ENCODE measurements at places on chromosomes 2 and 18.

DNA sequence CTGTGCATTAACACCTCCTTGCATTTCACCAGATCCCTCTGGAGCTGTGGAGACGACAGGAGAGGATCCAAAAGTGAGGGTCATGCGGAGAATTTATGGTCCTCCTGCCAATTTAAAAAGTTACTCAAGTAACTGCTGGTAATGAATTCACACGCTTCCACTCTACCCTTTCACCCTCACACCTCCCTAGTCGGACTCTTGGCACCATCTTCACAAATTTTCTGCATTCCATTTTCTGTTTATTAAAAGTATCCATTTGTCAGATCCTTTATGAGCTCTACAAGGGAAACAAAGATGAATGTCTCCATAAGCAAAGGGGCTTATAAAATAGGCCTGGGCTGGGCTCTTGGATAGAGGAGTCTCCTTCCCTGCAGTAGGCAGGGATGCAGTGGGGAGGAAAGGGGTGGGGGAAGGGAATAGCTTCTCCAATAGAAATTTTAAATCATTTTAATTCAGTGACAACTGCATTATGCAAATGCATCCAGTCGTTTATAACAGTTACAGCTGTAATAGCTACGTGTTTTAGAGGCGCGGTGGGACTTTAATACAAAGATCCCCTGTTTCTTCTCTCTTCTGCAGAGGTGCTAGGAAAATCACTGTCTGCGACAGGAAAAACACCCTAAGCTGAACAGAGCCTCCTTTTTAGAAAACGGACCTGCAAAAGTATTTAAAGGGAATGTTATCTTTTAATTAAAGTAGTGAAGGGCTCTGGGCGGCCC lies 132.2 kb downstream of the EPHA4 start:
- peak; percentile 45 for DNase-seq

DNA sequence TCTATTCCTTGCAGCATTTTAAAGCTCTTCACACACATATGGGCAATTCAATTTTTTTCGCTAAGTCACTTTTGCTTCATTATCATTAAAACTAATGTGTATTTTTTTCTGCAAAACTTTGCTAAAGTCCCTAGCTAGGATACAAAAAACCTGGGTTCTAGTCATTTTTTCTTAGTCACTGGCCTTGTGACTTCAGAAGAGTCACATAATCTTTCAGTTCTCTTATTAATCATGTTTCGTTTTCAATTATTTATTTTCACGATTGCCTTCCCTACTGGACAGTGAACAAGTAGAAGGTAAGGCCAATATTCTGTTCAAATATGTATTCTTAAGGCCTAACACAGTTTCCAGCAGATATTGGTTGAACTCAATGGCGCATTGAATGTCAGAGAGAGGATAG lies 60.9 kb upstream of the CYRIA start:
- no peak for DNase-seq

DNA sequence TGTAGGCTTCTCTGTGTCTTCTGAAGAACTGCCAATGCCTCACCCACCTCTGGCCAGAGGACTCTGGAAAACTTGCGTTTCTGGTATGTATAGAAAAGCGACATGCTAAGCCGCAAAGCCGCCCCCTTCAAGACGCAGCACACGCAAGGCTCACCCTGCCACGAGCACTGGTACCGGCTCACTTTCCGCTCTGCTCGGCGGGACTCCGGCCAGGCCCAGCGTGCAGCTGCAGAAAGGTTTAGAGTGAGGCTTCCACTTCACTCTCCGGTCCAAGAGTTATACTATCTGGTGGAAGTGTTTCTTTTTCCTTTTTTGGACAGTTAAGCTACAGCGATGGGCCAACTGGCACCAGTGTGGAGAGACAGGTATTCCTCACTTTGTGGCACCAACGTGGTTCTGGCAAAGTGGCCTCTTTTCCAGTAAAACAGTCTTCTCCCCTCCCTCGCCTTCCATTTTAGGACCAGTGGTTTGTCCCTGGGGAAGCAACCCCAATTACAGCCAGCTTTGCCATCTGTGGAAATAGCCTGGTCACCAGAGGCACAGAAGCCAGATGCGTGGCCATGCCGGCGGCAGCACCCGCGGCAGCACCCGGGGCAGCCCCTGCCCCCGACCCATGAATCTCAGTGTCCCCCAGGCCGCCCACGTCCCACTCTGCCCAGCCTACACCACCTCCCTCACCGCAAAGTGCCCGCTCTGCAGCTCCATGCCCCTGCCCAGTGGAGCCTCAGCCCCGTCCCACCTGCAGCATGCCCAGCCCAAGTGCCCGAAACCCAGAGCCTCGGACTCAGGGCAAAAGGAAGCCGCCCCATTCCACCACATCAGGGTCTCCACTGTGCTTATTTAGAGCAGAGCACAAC lies 91.6 kb upstream of the CTDP1 start:
- no peak for DNase-seq

DNA sequence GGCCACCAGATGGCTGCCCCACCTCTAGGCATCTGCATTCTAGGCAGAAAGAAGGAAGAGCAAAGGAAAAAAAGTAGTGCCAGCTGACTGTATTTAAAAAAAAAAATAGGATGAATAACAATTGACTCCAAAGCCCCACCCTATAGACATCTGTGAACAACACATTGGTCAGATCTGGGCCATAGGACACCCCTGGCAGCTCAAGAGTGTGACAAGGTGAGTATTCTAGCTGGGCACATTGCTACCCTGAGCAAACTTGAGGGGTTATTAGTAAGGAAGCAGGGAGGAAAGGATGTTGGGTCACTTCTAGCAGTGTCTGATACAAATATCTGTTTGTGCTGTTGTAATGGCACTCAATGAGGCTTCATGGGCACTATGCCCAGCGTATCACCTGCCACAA lies 58.6 kb upstream of the NPAS2 start:
- no peak for DNase-seq

- no peak for DNase-seq
Observed at GRCh38 chr2:167579826-167580225, 667.6 kb downstream of the STK39 start.

DNA sequence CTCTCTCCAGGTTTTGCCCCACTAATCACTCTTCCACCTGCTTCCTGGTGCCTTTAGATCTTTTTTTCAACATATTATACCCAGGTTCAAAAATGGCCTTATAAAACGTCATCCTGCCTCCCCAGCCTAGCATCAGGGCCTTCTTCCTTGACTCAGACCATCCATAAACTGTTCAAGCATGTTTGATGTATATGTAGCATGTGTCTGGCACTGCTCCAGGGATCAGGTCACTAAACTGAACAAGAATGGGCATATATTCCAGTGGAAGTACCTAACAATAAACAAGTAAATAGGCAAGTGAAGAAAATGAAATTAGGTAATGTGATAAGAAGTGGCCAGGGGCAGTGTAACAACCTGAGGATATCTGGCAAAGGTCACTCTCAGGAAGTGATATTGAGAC lies 141.2 kb downstream of the TRIB2 start:
- DNase-seq = no peak

- DNase-seq = no peak
Observed at GRCh38 chr2:19837235-19837766, 64.5 kb downstream of the TTC32 start.

- DNase-seq = no peak
Observed at GRCh38 chr2:84472856-84473565, 13.9 kb upstream of the SUCLG1 start.

GRCh38 chr2:45506756-45507155 lies 104.3 kb downstream of the SRBD1 start:
- no peak for DNase-seq
